ENCODE measurements at places on chromosomes 2 and 18. TPM values are rescaled to one million over a fixed set of nuclear protein-coding genes. Genes with fewer than 3 reads are reported as not detected.

DNA sequence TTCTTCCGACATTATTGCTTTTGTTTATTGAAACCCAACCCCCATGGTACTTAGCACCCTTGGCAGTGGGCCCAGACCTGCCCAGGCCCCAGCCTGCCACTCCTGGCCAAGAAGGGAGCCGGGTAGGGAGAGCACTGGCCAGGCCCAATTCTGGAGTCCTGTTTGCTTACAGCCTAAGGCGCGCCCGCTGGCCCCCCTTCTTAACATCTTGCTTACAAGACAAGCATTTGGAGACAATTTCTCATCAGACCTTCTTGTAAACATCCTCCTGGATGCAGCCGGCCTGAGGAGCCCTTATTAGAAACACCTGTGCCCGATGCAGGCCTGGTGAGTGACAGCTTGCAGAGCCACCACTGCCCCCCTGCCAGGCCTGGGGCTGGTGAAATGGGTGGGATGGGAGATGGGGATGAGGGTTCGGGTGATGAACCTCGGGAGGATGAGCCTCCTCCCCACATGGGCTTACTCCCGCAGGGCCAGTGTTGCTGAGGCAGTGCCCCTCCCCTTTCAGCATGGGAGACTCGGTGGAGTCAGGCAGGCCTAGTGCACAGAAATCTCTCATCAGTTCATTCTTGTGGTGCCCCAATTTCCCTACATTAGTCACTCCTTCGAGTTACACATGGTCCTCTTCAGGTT, 217.5 kb downstream of the CYP26B1 start:
- no peak for DNase-seq

DNA sequence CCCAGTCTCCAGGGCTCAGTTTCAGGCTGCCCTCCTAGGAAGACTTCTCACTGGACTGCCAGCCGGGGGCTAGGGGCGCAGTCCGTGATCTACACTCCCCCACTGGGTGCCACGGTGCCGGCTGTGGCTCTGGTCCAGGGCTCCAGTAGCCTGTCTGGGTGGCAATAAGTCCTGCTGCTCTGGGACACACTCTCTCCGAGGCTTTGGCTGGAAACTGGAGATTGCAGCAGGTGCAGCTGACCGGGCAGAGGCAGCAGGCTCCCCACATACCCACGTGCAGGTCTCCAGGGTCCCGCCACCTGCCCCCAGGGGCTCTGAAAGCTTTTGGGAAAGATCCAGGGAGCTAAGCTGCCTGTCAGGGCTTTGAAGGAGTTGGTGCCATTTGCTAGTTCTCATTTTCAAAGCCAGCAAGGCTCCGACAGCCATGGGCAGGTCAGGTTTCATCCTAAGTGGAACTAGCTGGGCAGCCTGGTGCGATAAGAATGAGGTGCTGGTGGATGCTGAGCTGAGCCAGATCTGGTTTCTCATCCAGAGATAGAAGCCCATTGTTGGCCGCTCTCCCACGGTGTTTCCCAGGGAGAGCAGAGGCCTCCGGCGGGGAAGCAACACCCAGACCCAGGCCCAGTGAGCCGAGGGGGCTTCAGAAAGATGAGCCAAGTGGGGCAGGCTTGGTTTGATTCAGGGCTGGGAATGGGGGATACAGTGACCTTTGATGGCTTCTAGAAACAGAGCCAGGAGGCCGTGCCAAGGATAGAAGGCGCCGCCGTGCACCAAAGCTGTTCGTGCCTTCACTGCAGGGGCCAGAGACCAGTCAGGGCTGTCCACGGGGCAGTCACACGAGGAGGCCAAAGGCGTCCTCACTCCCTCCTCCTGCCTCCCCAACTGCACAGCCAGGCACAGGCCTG, 141.7 kb upstream of the GPC1 start:
- DNase-seq, result peak; percentile 25

GRCh38 chr18:8730080-8730827, 24.9 kb downstream of the MTCL1 start:
- no peak for DNase-seq

DNA sequence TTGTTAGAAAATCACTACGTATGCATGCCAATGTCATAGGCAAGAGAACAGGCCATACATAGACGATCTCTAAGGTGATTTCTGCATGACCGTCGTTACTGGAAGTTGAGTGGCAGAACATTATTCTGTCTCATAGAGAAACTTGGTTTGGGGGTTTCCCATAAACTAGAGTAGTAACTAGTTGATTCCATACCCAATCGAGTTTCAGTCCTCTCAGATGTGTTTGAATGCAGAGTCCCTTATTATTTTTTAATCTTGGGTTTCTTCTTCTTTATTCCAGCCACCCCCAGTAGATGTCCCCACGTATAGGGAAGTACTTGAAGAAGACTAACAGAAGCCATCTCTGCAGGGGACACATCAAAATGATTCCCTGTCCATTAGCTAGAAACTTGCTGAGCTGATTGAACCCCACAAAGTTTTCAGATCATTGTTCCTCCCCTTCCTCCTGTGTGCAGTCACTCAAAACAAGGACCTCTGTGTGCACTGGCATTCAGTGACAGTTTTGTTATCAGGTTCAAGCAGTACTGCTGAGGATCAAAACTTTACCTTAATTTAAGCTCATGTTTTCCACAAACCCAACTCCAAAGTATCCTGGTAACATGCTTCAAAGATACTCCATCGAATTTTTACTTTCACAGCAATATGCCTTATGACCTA, 68.4 kb upstream of the CDCA7 start:
- DNase-seq, result no peak

- DNase-seq, result no peak
Observed at GRCh38 chr2:117553448-117553847, 261.0 kb upstream of the DDX18 start.

DNA sequence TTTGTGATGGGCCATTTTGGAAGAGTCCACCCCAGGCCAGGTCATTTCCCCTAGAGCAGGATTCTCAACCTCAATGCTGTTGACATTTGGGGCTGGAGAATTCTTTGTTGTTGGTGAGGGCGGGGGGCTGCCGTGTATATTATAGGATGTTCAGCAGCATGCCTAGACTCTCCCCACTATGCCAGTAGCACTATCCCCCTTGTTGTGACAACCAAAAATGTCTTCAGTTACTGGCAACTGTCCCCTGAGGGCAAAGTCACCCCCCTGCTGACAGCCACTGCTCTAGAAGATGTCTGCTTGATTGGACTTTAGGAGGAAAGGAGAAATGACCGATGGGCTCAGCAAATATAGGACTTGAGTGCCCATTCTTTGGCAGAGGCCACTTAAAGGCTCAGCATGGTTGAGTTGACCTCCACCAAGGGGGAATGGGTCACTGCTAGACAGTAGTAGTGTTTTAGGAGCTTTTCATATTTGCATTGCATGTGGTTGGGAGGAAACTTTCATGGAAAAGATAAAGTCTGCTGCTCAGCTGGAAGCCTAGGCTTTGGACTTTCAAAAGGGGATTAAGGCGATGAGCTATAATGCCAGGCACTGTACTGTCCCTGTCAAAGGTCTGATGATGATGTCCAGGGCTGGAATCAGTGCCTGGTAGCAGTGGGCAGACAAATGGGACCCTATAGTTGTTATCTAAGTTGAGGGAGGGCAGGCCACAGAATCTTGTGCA, 61.1 kb upstream of the MCFD2 start:
- no peak for DNase-seq

GRCh38 chr2:105924271-105924670, 179.6 kb downstream of the NCK2 start:
- DNase-seq, result no peak

- DNase-seq, result no peak
Observed at GRCh38 chr2:144163592-144163991, 356.3 kb downstream of the ZEB2 start.

GRCh38 chr2:168035458-168035857, 211.9 kb downstream of the STK39 start:
- no peak for DNase-seq

GRCh38 chr2:212180408-212181083, 358.1 kb downstream of the ERBB4 start:
- DNase-seq, result no peak

GRCh38 chr2:209441541-209441940, 17.7 kb downstream of the MAP2 start:
- peak; percentile 31 for DNase-seq

- no peak for DNase-seq
Observed at GRCh38 chr2:21836261-21836660, 712.5 kb downstream of the TDRD15 start.

DNA sequence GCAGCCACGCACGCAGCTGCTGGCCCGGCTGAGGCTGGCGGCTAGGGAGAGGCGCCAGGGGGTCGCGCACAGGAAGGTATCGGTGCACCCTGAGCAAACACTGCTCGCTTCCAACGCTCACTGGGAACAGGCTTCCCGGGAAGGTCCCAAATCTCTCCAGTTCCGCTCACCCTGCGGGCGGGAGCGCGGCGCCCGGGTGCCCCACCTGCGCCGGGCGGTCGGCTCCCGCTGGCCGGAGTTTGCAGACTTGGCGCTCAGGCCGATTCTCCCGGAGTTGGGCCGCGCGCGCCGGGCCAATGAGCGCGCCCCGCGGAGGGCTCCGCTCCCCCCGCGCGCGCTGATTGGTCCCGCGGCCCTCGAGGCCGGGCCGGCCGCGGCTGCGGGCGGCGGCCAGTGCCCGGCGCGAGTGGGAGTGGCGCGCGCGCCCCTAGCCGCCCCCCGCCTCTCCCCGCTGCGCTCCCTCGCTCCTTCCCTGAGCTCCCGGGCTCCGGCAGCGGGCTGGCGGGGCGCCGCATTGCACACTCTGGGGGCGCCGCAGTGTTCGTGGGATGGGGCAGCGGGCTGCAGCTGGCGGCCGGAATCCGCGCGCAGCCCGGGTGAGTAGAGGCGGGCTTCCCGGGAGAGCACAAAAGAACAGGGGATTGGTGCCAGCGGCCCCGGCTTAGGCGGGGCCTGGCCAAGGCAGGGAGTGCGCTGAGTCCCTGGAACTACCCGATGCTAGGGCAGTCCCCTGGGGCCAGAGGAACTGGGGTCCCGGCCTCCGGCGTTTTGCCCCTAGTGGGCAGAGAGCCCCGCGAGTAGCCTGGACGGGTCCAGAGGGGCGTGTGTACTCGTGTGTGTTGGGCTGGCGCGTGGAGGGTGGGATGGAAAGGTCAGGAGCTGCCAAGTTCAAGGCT, at the start of gene LYPD6:
LYPD6 (plus strand) TSS at position 461 of the 896 bp plus-strand sequence. CDS start 107,122 bp downstream, outside the sequence.
- DNase-seq, result peak; percentile 92

DNA sequence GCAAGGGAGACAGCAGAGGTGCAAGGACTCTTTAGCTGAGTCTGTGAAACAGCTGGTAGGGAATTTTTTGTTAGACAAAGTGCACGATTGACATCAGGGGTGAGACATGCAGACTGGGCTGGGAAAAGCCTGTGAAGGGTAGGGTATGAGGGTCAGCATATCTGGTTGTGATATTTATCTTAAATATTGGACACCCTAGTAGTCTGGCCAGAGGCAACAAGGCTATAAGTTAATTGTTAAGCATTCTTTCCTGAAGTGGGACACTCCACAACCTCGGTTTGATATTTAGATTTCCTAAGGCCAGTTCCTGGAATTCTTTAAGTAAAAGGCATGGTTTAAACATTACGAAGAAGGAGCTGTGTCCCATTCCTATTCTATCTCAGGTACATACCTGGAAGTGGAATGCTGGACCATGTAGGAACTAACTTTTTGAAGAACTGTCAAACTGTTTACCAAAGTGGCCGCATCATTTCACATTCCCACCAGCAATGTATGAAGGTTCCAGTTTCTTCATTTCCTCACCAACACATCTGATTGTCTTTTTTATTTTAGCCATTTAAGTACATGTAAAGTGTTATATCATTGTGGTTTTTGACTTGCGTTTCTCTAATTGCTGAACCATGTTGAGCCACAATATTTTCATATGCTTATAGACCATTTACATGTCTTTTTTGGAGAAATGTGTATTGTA, 22.5 kb downstream of the EHBP1 start:
- DNase-seq, result no peak

GRCh38 chr2:12070581-12070980, 324.1 kb downstream of the LPIN1 start:
- DNase-seq, result no peak

DNA sequence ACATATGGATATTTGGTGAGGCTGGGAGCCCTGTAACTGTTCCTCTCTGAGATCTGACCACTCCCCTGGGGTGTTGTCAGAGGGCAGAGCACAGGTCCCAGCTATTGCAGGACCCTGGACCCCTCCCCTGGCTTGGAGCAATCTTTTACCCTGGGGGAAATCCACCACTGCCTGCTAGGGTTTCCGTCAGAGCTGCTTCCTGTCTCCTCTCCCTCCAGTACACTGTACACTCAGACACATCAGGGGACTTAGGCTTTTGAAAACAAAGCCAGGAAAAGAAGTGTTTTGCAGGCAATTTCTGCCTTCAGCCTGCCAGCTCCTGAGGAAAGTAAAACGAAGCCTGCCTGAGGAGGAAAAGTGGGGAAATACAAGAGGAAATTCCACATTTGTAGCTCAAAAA, 13.2 kb upstream of the CEP68 start:
- DNase-seq, result no peak

- DNase-seq, result peak; percentile 85
Observed at GRCh38 chr2:223601932-223602666, at the start of gene SCG2. Gene SCG2 (minus strand): TSS chr2:223602361. CDS start chr2:223599282, 3,079 bp downstream.

GRCh38 chr2:239973386-239973785, 51.8 kb downstream of the NDUFA10 start:
- no peak for DNase-seq

DNA sequence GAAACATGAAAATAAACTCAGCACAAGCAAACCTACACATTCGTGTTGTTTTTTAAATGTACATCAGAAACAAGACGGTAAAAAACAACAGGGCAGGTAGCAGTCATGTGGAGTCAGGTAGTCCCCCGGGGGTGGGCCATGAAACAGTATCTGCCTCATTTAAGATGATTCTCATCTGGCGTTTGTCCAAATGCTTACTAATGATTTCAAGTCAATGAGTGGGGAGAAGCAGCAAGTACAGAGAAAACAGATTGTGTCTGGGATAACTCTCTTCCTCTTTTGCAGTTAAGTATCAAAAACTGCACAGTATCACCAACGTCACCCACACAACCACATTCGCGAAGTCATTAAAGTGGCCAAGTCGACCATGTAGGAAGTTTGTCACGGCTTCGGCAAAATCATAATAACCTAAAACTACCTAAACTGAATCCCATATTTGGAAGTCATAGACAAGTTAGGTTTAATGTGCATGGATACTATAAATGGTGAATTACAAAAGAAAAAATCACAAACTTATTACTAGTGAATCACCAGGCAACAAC, 1.3 kb downstream of the LAPTM4A start:
- DNase-seq, result no peak

Gene MAL
- total RNA-seq, result not detected

Gene MAPRE2
- 34.6 TPM for total RNA-seq

Gene METTL8
- 25.3 TPM for total RNA-seq

Gene SERPINB12
- total RNA-seq, result not detected

Gene FAM124B
- total RNA-seq, result 0.15 TPM

Gene SPATA3
- not detected for total RNA-seq

Gene APOB
- total RNA-seq, result 0.34 TPM

Gene ERMN
- total RNA-seq, result 1.2 TPM

Gene IL1F10
- not detected for total RNA-seq

Gene IL1R2
- total RNA-seq, result not detected

Gene CCDC93
- total RNA-seq, result 17.2 TPM

Gene RETSAT
- 13.3 TPM for total RNA-seq

Gene PSD4
- total RNA-seq, result 0.87 TPM

Gene POTEC
- 0.06 TPM for total RNA-seq

Gene MROH2A
- total RNA-seq, result not detected

Gene SLC35F6
- total RNA-seq, result 5.6 TPM

Gene CSRNP3
- total RNA-seq, result 14.7 TPM

Gene ANKRD30B
- not detected for total RNA-seq

Gene SULT1C3
- not detected for total RNA-seq
